HT-29 (cell line): ENCODE measurements at places on chromosomes 11 and 22. TPM values are rescaled to one million over a fixed set of nuclear protein-coding genes. Genes with fewer than 3 reads are reported as not detected.
A peak's percentile ranks its signal among the peaks of the same experiment; 100 is the strongest.

PATE2 gene
- not detected in 2 replicates for total RNA-seq

LINC01488 gene
- total RNA-seq: not detected in 2 replicates

RPS6KB2 gene
- 125 and 137 TPM in 2 replicates for total RNA-seq

GRCh38 chr11:60119710-60120109, 31.2 kb downstream of the MS4A2 start:
- DNase-seq: no peak

- no peak for DNase-seq
Measured at GRCh38 chr11:21069909-21070308, 400.5 kb downstream of the NELL1 start.

GRCh38 chr11:61071913-61072312, 30.4 kb upstream of the CD5 start:
- DNase-seq: no peak

DNA sequence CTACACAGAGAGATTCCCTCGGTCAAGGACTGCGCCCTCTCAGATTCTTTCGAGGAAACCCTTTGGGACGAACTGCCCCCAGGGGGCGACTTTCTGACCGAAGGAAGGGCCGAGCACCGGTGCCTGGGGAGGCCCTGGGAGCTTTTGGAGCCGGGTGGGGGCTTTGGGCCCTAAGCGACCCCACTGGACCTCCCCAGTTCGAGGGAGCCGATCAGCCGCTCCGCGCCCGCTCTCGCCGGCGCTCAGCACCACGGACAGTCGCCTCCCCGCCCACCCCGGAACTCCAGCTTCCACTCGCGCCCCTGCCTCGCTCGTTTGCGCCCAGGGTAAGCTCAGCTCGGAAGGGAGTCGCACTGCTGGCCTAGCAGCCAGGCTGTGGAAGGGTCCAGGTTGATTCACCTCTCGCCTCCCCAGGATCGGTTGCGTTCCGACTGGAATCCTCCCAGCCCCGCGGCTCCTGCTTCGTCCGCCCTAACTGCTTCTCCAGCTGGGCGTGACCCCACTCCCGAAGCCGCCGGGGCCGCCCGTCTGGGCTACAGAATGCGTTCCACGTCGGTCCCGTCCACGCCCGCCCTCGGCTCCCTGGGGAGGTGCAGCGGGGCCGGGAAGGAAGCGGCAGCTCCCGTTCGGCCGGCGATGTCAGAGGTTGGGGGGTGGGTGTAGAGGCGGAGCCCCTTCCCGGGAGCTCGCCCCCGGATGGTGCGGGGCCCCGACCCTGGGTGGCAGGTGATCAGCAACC, 428 bp downstream of the SCN3B start:
- DNase-seq: peak; percentile 18

DNA sequence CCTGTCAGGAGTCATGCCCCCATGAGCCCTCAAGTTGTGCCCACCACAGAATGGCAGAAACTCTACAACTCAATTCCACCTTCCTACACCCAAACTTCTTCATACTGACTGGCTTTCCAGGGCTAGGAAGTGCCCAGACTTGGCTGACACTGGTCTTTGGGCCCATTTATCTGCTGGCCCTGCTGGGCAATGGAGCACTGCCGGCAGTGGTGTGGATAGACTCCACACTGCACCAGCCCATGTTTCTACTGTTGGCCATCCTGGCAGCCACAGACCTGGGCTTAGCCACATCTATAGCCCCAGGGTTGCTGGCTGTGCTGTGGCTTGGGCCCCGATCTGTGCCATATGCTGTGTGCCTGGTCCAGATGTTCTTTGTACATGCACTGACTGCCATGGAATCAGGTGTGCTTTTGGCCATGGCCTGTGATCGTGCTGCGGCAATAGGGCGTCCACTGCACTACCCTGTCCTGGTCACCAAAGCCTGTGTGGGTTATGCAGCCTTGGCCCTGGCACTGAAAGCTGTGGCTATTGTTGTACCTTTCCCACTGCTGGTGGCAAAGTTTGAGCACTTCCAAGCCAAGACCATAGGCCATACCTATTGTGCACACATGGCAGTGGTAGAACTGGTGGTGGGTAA, at the start of gene OR52W1:
Gene OR52W1, plus strand, starts transcription at position 51 of the 637 bp plus-strand sequence. Its CDS starts 0 bp downstream, at position 51.
- DNase-seq: no peak
